Left kidney (tissue), 8 donors: ENCODE measurements at places on chromosomes 2 and 18. TPM values are rescaled to one million over a fixed set of nuclear protein-coding genes. Genes with fewer than 3 reads are reported as not detected.

- DNase-seq = no peak
Measured at GRCh38 chr2:239537633-239538356, 137.0 kb upstream of the HDAC4 start.

- no peak for DNase-seq
Measured at GRCh38 chr18:50232419-50232818, 33.9 kb downstream of the CFAP53 start.

CD28 gene
- polyA plus RNA-seq = 1.9 TPM

DNA sequence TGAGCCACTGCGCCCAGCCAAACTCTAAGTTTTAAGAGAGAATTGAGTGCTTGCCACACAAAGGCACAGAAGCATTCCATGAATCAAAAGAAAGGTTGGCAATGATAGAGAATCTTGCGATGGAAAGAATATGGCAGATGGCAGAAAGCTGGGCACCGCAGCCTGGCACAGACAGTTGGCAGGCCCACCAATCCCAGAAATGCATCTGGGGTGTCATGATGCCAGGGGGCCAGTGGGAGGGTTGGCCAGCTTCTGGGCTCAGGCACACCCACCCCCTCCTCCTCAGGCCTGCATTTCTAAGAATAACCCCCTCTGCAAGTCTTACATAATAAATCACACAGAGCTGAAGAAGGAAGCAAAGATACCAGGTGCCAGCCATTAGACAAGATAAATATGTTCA lies 19.6 kb downstream of the ZNF2 start:
- DNase-seq = no peak
